Activated T-cell treated with anti-CD3 and anti-CD28 coated beads, Interleukin-2, amount 50 U/mL, for 4 hours (primary cell): ENCODE measurements at places on chromosomes 2 and 18. TPM values are rescaled to one million over a fixed set of nuclear protein-coding genes. Genes with fewer than 3 reads are reported as not detected.

Gene CNOT9
- 126 TPM for total RNA-seq

DNA sequence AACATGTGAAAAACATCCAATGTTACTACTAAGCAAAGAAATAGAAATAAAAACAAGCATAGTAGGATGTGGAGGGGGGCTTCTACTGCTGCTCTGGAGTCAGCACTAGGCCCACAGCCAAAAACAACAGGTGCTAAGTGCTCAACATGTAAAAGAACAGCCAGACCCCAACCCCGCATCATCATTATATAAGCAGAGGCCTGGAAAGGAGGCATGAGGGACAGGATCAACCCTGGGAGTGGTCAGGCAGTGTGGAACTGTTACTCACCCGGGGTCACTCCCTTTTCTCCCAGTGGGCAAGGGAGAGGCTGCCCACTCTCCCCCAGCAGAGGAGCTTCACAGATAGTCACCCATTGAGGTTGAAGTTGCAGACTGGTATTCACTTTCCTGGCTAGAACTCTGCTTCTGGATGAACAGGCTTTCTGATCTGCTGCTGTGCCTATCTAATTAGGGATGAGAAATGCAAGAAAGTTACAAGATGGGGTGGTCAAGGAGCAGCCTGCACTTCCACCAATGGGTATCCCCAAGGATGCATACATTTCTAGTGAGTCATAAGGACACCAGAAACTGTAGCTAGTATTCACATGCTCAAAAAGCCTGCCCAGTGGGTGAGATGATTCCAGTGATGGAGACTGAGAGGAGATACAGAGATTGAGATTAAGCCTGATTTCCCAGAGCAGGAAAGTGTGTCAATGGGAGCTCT lies 480.1 kb upstream of the TCF4 start:
- no peak for DNase-seq

DNA sequence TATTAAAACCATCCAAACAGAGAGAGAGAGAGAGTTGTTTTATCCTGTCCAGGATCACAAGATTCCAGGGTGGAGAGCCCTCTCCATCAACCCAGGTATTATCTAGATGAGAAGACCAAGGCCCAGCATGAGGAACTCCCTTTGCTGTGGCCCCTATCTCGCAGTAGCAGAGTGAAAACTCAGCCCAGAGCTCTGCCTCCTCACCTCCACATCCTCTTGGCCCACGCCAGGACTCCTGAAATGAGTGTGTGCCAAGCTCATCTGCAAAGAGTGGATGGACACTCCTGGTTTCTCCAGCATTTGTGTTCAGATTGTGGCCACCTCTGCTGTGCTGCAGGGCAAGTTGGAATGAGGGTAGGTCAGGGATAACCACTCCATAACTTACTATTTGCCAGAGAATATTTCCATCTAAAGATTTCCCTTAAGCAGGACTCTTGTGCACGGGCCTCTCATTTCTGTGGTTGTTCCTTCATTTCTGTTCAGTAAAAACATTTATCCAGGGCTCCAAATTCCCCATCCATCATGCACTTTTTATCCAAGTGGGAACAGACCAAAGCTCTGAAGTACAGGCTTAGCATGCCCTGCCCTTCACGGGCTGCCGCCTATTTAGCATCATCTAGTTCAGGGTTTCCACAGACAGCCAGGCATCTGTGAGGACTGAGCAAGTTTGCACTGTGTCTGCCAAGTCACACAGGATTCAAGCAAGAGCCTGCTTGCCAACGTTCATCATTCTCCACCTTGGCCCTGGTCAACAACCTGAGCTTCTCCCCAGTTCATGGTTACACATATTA lies 583.2 kb upstream of the ID2 start:
- DNase-seq: no peak

DNA sequence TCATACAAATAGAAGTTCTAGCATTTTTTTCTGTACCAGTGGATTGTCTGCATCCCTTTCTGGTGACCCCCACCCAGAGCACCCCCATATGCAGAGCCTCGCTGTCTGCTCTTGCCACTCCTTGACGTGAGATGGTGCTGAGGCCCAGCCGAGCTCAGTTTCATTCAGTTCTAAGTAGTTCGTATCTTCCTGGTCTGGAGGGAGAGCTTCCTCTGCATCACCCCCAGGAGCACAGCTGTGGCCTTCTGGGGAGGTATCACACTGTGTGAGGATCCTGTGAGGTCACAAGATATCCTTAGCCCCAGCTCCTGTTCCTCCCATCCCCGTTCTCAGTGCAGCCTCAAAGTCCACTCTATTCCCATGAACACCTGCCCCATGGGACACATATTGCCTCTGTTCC lies 132.7 kb downstream of the PTGR3 start:
- no peak for DNase-seq
